CD4-positive, alpha-beta T cell treated with Interleukin-21 for 1 hour (primary cell): ENCODE measurements at places on chromosomes 4 and X.

- no peak for DNase-seq
Observed at GRCh38 chr4:155077452-155078229, 130.8 kb upstream of the NPY2R start.

DNA sequence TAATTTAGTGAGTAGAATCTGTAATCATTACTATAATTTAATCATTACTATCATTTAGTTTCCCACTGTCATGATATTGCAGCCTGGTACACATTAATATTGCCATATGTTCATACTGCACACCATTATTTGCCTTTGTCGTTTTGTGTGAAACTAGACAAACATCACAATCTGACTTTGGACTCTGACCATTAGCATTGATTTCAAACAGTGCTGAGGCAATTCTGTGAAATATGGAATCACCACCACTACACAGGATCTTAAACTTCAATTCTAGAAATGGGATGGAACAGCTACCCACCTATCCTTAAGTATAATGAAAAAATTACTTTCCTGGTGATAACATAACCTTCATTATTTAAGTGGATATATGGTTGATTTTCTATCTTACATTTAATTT lies 98.3 kb downstream of the SORBS2 start:
- DNase-seq = no peak

- no peak for DNase-seq
Observed at GRCh38 chrX:133516686-133517085, 101.4 kb upstream of the GPC4 start.

DNA sequence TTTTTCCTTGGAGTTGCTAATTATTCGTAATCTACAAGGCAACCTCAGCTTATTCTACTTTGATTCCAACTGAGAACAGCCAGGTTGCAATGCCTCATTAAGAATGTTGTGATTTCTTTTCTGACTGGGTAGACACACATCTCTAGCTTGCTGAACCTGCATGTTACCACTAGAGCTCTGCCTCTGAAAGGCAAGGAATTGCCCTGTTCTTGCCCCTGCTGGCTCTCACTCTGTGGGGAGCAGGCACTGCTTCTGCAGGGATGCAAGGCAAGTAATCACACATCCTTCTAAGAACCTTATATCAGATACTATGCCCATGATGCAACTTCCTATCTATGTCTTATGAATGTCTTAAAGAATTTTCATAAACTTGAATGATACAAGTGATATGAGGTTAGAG lies 503.2 kb downstream of the PACRGL start:
- DNase-seq = no peak

DNA sequence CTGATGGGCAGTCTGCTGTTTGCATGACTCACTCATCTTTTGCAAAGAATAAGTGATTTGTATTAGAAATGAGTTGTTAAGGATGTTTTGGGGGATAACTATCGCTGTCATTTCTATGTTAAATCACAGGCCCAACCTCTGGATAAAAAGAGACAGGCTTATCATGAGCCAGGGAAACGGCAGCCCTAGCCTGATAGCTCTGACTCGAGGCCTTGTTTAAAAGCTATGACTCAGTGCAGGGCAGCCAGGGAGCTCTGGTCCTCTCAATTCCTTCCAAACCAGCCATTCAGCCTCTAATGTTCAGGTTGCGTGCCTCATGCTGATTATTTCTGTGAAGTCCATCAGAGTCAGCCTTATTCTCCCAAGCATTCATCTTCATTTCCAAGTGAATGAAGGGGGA lies 305.9 kb upstream of the HAND2 start:
- no peak for DNase-seq

GRCh38 chr4:164446516-164446915 lies 307.4 kb upstream of the SMIM31 start:
- DNase-seq = no peak

- no peak for DNase-seq
Observed at GRCh38 chr4:54897590-54897989, 227.8 kb downstream of the KDR start.

- DNase-seq = no peak
Observed at GRCh38 chr4:25818876-25819275, 43.9 kb downstream of the SEL1L3 start.

GRCh38 chr4:1472148-1472797 lies 66.0 kb upstream of the NKX1-1 start:
- no peak for DNase-seq

GRCh38 chrX:105297041-105297440 lies 76.5 kb upstream of the TEX13A start:
- no peak for DNase-seq

GRCh38 chr4:71607780-71608677 lies 175.8 kb downstream of the GC start:
- DNase-seq = no peak

DNA sequence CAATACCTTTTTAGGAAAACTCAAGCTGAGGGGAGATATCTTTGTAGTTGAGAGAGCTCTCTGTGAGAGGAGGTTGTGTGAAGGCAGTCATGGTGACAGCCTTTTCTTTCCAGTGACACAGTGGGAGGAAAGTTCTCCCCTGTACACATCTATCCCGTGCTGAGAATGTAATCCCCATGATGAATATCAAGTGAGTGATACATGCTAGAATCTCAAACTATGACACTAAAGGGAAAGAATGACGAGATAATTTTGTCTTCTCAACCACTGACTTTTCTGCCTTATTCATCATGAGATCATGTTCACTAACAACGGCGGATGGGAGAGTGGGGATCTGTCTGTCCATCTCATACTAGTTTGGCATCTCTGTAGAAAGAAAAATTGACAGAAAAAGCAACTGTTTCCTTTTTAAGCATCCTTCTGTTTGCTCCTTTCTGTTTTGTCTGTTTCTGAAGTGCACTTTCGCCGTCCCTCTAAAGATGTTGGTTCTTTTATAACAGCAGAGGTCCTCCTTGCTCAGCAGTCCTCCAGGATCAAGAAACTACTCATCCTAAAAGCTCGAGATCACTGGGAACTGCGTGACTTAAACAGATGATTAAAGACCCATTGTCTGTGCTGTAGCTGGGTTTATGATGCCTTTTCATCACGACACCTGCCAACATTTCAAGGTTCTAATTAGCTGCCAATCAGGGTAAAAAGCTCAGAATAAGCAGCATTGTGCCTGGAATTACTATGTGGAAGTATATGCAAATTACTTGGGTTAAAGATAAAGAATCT lies 137.6 kb downstream of the DCK start:
- no peak for DNase-seq

- DNase-seq = no peak
Observed at GRCh38 chrX:21730026-21730425, 27.9 kb downstream of the SMPX start.

DNA sequence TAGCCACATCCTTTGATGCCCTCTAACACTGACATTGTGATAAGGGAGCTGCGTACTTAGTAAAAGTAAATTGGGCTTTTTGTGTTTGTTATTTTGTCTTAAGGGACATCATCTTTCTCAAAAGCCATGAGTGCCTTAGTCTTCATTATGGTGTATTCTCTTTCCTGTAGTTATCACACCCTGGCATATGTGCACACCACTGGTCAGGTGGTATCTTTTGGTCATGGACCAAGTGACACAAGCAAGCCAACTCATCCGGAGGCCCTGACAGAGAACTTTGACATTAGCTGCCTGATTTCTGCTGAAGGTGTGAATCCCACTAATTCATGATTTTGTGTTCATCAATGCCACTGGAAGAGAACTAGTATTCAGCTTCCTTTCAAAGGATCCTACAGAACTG lies 18.0 kb downstream of the HERC6 start:
- DNase-seq = no peak

DNA sequence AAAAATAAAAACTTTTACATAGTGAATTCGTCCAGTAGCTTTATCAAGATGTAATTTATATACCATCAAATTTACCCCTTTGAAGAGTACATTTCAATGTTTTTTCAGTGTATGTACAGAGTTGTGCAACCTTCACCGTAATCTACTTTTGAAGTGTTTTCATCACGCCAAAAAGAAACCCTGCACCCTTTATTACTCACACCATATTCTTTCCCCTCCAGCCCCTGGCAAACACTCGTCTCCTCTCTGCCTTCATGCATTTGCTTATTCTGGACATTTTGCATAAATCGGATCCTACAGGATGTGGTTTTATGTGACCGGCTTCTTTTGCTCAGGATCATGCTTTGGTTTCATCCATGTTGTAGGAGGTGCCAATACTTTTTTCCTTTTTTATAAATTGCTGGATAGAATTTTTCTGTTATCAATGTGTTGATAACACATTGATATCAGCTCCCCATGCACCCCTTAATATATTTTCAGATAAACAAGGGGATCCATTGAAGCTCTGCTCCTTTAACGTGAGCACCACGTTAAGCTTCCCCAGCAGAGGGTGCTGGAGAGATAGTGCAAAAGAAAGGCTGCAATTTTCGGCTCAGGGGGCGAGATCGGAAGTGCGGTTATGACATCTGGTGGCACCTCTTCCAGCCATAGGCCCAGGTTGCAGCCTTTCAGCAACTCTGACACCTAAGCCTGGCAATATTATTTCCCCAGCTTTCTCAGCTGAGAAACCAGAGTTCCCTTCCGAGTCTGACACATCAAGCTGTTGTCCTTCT lies 100.1 kb upstream of the VCX3B start:
- DNase-seq = no peak

DNA sequence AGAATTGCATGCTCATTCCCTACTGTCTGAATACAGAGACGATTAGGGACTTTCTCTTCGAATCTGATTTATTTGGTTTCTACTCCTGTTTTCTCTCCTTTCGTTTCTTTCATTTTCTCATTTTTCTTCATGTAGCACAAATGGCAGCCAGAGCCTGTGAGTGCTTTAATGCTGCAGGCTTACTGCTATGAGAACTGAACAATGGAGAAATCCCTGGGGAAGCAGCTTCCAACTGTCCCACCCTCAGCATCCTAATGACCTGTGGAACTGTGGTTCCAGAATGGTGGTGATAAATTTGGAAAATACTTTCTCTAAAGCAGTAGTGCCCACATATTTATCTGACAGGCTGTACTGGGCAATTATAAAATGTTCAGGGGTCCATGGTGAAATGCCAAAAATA lies 930.4 kb downstream of the DMD start:
- DNase-seq = no peak
